Motor neuron (in vitro differentiated cells): ENCODE measurements at places on chromosomes 11 and 22. TPM values are rescaled to one million over a fixed set of nuclear protein-coding genes. Genes with fewer than 3 reads are reported as not detected.

The TUG1 gene
- 94.4 and 98.1 TPM in 2 replicates for total RNA-seq

The FGF4 gene
- total RNA-seq = 0.14 and 0.49 TPM in 2 replicates

The SMIM38 gene
- 0.16 TPM in 1 of 2 replicates, not detected in the other for total RNA-seq

The BIK gene
- 2.4 and 3.0 TPM in 2 replicates for total RNA-seq

The FAT3 gene
- 42.2 and 49.7 TPM in 2 replicates for total RNA-seq
